AG10803 (cell line): ENCODE measurements at places on chromosomes 2 and 18.

GRCh38 chr2:156341452-156342253, 9.1 kb upstream of the NR4A2 start:
- DNase-seq, result peak; percentile 94

DNA sequence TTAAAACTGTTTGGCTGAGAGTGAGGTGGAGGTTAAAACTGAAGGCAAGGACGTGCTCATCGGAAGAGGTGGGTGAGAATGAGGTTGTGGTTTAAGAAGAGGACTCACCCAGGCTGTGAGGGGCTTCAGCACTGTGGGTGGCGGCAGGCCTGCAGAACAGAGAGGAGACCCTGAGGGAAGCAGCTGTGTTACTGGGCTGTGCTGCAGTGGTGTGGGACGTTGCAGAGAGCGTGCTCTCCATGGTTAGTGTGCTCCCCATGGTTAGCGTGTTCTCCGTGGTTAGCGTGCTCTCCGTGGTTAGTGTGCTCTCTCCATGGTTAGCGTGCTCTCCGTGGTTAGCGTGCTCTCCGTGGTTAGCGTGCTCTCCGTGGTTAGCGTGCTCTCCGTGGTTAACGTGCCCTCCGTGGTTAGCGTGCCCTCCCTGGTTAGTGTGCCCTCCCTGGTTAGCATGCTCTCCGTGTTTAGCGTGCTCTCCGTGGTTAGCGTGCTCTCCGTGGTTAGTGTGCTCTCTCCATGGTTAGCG, 68.5 kb upstream of the NFATC1 start:
- no peak for DNase-seq

DNA sequence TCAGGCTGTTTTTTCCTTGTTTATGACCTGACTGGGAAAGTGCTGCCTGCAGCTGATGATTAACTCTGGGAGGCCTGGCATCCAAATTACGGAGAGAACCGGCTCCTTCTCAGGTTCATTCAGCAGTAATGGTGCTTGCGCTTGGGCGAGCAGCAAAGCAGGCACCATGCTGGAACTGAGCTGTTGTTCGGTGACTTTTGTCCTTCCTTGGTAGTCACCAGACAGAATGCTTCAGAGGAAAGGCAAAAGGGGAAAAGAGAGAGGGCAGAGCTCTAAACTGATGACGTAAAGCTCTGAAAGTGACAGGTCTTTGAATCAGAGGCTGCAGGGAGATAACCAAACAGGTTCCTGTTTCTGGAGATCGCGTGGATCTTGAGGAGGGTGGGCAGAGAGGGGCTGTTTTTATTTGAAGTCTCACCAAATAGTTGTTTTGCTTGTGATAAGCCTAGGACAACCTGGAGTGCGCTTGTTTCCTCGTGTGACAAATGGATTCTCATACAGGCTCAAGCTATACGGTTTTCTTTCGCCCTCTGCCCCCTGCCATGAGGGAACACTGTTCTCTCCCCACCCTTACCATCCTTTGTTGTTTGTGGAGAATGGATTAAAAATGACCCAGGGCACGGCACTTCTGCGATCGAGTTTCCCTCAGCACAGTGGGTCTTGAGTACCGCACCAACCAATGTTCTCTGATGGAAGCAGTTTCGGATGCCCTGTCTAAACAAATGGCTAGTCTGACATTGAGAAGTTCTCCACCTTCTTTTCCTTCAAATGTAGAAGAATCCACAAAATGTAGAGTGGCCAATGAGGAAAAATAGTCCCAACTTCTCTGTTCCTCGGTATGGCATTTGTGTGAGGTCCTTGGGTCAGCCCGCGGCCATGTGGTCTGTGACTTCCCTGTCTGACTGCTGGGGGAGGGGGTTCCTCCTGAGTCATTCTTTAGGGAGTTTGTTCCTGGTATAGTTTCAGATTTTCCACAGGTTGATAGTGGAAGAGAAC, 1.3 kb downstream of the RASGRP3 start:
- DNase-seq, result no peak

DNA sequence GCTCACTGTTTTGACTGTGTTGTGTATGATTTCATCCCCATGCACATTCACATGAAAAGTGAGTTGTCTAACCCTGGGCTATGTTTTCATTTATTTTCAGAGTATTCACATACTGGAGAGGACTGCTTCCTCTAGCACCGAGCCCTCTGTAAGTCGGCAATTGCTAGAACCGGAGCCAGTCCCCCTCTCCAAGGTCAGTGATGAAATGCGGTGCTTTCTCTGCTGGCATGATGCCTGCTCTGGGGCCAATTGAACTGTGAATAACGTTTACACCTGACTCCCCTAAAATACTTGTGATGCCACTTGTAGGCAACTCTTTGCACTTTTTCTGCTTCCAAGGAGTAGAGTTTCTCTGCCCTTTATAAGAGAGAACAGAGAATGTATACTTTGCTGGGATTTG, 126.9 kb downstream of the PRKRA start:
- no peak for DNase-seq

GRCh38 chr2:101698014-101698843, 722 bp downstream of the MAP4K4 start:
- DNase-seq, result peak; percentile 17

DNA sequence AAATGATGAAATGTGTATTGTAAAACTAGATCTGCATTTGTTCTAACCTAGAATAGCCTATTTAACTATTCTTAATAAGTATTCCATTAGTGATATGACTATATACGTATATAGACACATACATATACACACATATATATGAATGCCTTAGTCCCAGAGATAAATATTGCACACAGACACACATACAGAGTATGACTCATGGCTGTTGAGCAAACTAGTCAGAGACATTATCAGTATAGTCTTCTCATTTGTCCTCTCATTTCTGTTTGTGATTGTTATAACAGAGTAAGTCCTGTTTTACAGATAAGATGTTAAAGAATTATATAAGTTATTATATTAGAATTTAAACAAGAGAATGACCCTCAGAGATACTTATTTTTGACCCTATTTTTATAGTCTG, 202.5 kb downstream of the CCDC102B start:
- no peak for DNase-seq

- DNase-seq, result no peak
Observed at GRCh38 chr2:75820693-75821092, 110.0 kb upstream of the GCFC2 start.

GRCh38 chr2:65586516-65586915, 154.1 kb upstream of the SPRED2 start:
- no peak for DNase-seq

DNA sequence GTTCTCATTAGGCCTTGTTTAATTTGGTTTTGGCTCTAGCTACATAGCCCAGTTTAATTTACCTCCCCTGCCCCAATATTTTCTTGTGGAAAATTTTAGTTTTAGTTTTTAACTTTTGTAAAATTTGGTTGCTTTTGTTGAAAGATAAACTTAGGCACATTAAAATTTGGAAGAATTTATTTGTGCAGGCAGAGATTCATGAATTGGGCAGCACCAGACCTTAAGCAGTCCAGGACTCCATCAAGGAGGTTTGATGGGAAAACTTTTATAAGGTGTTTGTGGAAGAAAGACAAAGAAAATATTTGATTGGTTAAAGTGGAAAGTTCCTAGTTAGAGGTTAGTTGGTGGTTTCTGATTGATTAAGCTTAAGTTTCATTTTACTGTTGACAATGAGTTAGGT, 16.4 kb upstream of the PNPT1 start:
- DNase-seq, result no peak
